ENCODE measurements at places on chromosomes 11 and 22.

DNA sequence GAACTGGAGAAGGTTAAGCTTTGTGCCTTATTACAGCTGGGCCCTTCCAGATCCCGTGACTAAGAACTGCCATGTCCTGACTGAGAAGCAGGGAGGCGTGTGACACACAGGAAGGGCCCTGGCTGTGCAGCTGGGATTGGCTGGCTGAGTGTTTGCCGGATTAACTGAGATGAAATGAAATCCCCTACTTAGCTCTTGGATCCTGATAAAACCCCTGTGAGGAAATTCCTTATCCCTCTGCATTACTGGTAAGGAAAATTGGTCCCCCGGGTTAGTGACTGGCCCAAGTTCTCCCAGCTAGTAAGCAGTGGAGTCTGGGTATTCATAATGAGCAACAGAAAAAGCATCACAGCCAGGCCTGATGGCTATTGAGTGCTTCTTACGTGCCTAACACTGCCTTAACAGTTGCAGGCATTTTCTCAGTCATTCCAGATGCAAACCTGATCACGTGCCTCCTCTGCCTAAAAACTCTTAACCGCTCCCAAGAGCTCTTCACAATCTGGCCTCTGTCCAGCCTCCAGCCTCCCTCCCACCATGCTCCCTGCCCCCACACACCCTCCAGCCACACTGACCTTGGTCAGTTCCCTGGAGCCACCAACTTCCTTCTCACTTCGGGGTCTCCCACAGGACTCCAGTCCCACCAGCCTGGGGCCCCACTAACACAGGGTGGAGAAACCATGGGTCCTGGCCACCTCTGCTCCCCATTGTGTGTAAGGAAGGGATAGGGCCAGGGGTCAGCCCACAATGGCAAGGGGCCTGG, 37.8 kb downstream of the ARRB1 start:
- DNase-seq = peak; percentile 63

GRCh38 chr22:36358533-36359469, 29.0 kb downstream of the MYH9 start:
- DNase-seq = no peak

DNA sequence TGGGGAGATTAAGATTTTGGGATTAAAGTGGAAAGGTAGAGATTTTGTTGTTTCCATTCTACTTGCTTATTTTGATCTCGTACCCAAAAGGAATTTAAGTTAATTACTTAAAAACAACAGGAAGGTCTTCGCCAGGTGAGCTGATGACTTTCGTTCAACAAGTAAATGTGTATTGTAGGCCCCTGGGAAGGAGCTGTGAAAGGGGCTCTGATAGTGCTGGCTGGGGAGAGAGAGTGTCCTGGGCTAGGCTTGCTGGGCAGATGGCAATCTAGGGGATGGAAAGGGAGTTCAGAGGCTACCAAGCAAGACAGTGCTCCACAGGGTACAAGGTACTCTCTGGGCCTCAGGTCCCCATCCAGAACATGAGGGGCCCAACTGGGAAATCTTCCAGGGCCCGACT, 189.4 kb downstream of the CEP164 start:
- DNase-seq = no peak

GRCh38 chr11:93984196-93984567, 37.0 kb upstream of the HEPHL1 start:
- no peak for DNase-seq

DNA sequence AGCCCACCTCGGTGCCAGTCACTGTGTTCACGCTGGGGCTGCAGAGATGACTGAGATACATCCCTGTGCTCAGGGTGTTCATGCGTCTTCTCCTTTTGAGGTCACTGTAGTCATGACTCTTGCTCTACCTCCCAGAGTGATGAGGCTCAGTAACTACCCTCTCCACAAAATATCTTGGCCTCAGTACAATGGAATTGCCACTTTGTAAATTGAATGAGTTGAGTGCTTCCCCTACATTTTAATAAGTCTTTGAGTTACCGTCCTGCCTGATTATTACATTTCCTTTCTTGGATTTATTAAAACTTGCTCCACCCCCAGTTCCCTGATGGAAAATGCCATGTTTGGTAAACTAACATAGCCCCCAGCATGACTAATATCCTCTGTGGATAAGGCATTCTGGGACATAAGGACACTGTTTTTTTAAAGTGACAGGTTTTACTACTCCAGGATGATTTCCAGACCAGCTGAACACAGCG, 15.9 kb downstream of the PRSS23 start:
- no peak for DNase-seq

DNA sequence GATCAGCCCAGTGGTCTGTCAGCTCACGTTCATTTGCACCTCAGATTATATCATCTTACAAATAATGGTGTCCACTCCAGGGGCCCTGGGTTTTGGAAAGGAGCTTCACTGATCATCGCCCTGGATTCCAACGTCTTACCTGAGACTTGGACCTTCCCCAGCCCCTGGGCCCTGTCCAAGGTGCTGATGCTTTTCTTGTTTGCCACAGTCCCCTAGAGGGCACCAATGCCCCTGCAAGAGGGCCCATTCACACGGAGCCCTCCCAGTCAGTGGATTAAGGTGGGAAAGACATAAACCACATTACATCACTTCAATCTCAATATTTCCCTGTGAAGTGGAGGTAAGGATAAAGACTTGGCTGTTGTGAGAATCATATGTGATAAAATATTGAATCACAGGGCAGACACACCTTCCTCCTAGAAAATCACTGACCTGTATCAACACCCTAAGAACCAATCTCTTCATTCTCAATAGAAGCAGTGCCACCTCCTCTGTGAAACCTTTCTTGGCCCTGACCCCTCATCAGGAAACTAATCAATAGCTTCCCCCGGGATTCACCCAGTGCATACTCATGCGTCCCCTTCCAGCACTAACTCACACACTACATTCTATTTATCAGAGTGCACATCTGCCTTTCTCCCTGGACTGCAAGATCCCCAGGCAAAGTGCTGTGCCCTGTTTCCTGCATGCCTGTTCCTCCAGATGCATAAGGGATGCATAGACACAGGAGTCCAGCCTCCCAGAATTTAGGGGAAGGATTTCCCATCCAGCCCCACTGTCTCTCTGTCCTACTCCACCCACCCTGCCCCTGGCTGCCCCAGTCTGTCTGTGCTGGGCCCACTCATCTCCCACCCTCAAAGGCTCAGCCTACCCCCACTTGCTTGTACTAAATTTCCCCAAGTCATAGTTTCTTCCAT, 167.0 kb downstream of the BUD13 start:
- DNase-seq = peak; percentile 52

DNA sequence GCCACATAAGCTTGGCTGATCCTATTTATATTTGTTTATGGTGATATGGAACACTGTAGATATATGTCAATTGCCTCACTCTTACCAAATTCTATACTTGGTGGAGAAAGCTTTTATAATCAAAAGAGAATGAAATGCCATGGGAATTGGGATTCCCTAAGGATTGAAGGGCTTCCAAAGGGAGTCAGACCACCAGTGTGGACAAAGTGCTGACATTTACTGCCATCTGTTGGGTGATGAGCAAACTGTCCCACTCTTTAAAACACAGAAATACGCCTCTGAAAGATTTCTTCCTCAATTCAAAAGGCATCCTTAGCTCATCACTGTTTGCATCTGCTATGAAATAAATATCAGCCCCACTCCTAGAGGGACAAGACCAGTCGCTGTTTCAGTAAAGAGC, 7.1 kb downstream of the SLC1A2 start:
- DNase-seq = peak; percentile 27

DNA sequence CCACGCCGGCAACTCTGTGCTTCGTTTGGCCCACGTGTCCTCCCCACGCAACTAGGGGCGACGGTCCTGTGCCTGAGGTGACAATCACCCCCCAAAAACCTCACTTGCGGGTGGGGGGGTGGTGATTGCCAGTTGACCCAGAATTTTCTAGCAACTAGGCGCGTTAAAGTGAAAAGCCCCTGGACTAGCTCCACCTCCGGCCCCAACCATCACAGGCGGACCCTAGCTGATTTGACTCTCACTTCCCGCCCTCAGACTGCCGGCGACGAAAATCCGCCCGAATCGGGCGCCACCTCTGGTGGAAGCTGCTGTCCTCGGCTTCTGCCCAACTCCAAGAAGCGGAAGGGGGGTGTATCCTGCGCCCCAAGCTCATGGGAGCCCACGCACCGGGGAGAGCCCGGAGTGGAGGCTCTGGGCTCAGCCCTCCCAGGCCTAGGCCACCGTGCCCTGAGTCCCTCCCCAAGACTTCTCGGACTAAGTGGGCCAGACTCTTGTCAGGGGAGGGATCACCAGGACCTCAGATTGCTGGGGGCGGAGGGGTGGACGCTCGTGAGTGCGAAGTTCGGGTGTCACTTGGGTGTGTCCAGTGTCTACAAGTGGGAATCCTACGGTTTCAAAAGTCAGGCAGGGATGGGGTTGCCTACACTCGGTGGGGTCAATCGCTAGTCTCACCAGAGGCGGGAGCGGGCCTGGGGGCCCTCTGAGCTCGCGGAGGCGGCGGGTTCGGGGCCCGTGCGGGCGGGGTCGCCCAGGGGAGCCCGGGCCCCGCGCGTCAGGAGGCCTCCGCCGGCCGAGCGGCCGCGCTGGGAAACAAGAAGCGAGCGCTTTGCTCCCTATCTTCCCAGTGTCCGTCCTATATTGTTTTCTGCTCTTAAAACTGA, 12.3 kb downstream of the PAX6 start:
- no peak for DNase-seq

GRCh38 chr11:110968348-110969062, 256.3 kb upstream of the ARHGAP20 start:
- no peak for DNase-seq

- no peak for DNase-seq
These were observed 4.1 kb upstream of the B4GALNT4 start for GRCh38 chr11:364991-365725.

DNA sequence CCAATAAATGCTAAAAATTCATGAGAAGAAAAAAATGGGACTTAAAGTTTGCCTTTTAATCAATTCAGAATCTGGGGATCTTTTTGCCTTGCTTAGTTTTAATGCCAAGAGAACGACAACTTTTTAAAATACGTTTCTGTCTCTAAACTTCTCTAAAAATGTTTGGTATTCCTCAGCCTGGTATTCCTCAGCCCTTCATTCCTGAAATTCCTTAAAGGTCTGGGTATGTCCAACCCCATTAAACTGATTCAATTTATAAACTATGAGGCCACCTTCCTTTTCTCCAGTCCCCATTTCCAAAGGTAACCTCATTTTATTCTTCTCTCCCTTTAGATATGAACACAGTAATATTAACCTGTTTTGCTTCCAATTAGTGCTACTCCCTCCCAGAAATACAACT, 16.6 kb downstream of the POLA2 start:
- DNase-seq = no peak

GRCh38 chr11:17714356-17714854, 5.0 kb upstream of the MYOD1 start:
- DNase-seq = no peak

DNA sequence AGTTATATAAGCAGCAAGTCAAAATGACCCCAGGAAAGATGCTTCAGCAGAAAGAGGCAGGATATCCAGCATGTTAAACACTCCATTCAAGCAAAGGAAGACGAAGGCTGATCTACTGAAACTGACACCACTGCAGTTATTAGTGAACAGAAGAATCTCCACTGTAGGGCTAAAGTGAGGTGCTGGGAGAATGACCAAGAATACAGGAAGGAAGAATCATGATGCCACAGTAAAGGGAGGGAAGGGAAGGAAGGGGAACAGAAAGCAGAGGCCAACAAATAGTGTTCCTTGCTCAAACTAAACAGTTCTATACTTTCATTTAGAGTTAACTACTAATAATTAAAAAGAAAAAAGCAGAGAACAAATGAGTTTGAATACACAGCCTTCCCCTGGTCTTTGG, 92.5 kb downstream of the SIK3 start:
- no peak for DNase-seq

GRCh38 chr11:26087120-26087935, 244.6 kb upstream of the ANO3 start:
- no peak for DNase-seq

- DNase-seq = no peak
These were observed 2.2 kb downstream of the TLCD5 start for GRCh38 chr11:120327311-120327710.

- DNase-seq = peak; percentile 17
These were observed 20.5 kb downstream of the TST start for GRCh38 chr22:36998620-36999351.

DNA sequence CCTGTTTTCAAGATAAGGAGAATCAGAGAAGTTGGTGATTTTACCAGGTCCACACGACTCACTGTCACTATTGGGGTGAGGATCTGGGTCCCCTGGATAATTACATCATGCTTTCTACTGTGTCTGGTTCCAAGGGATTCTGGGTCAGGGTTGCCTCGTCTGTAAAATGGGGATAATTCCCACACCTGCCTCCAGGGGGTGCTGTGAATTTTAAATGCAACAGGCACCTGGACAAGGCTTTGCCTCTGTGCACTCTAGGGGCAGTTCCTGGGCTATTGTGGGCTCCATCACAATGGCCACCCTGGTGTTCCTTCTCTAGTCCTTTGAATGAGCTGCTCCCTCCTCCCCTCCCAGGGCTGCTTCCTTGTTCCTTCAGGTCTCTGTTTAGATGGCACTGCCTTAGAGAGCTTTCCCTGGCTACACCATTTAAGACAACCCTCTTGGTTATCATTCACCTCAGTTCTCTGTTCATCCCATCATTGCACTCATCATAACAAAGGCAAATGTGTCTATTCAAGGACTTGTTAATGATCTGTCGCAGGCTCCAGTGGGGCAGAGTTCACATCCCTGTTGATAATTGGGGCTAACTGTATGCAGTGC, 178.6 kb downstream of the MIAT start:
- DNase-seq = peak; percentile 55

DNA sequence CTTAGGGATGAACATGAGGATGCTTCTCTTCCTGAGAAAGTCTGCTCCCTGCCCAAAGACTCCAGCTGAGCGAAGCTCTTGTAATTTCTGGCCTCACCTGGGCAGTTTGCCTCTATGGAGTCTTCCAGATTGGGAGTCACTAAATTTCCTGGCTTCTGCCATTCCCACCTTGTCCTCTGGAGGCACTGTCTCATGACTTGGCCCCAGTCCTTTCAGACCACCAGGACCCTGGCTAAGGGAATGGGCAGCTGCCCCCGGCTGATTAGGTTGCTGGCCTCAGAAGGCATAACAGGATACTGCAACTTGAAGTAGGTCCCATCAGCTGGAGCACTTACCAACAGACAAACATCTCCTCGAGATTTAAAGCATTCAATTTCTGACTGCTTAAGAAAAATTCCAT, 128.1 kb upstream of the SPON1 start:
- DNase-seq = peak; percentile 10

DNA sequence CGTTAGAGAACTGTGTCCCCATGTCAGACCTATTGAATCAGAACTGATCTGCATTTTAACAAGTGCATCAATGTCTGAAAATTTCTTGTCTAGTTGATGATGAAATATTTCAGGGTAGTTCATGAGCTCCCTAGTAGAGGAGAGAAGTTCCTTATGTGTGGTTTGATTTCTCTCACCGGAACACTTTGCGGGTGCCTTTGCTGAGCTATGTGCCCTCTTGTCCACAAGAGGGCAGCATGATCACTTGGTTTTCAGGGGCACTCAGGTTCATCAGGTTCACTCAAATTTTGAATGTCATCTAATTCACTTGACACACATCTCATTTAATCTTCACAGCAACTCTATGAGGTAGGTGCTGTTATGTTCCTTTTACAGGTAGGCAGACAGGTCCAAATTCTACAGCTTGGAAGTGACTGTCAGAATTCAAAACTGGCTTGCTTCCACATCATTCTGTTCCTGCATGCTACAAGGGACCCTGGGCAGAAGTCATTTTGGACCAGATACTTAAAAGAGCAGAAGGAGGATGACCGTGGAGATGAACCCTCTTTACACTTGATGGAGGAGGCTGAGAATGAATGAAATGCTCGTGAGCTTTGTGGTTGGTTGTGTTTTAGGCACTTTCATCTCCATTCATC, 55.6 kb downstream of the P4HA3 start:
- peak; percentile 59 for DNase-seq

GRCh38 chr22:19631899-19632667, 82.2 kb upstream of the SEPTIN5 start:
- DNase-seq = peak; percentile 7
